ENCODE measurements at places on chromosomes 4 and X.

DNA sequence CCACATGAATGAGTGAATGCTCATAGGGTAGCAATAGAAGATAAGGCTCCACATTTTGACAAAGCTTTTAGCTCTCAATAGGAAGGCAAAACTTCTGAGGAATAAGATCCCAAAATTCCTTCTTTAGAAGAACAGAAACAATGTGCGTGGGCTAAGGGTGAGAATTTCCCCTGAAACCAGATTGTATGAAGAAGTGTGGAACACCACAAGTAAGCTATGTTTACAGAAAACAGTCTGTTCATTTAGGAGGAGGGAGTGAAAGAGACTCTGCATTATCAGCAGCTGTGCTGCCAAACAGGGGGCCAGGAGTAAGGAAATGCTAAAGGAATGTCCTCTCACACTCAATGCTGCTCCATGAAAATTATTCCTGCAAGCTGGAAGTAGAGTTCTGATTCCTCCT lies 851.6 kb downstream of the CENPC start:
- no peak for DNase-seq

GRCh38 chrX:131199091-131199490 lies 90.0 kb downstream of the IGSF1 start:
- no peak for DNase-seq

- no peak for DNase-seq
Measured at GRCh38 chr4:33493231-33493630, 2751.1 kb downstream of the ARAP2 start.

- no peak for DNase-seq
Measured at GRCh38 chr4:600850-601515, 24.4 kb upstream of the PDE6B start.

DNA sequence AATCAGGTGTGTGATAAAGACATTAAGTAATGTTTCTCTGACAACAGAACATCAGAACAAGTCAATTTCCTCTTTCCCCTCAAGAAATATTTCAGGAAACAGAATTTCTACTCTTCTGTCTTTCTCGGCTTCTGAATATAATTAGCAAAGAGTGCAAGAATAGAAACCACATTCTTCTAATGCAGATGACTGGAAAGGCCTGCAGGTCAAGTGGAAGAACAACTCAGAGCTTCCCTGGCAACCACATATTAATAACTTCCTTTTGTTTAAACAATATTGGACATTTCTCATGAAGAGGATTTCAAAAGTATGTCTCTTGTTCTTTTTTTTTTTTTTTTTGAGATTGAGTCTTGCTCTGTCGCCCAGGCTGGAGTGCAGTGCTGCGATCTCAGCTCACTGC lies 225.5 kb downstream of the PARM1 start:
- DNase-seq, result no peak

GRCh38 chrX:106397788-106398538 lies 213.8 kb upstream of the RADX start:
- no peak for DNase-seq

- no peak for DNase-seq
Measured at GRCh38 chr4:121370729-121371325, 10.0 kb downstream of the QRFPR start.

- no peak for DNase-seq
Measured at GRCh38 chr4:189443341-189443740, 497.3 kb upstream of the FRG1 start.

DNA sequence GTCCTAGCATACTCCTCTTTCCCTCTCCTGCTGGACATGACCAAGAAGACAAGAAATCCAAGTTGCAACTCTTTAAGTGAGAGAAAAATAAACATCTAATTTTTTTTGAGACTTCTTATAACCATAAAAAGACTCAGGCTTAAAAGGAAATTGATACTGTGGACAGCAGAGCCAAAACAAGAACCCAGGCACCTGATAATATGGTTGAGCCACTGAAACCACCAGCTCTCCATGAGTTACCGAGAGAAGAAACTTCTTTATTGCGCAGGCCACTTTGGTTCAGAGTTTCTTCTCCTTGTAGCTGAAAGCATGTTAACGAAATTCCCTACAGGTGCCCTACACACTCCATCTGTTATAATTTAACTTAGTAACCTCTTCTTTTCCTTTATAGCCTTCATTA lies 11.3 kb upstream of the SPCS3 start:
- DNase-seq, result no peak

DNA sequence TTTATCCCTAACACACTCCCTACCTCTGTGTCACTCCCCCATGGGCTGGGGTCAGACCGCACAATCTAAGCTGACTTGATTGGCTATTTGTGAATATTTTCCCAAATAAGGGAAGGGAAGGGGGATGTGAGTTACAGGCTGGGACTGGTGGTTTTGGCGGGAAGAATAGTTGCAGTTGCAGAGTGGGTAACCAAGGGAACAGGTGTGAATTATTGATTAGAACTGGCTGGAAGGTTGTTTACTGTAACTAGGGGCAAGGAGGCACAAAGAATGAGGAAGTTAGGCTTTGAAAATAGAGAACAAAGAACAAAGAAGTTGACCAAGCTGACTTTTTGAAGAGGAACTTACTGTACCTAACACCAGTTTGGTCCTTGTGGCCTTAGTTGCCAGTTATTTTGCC lies 88.0 kb upstream of the XAGE2 start:
- DNase-seq, result no peak

DNA sequence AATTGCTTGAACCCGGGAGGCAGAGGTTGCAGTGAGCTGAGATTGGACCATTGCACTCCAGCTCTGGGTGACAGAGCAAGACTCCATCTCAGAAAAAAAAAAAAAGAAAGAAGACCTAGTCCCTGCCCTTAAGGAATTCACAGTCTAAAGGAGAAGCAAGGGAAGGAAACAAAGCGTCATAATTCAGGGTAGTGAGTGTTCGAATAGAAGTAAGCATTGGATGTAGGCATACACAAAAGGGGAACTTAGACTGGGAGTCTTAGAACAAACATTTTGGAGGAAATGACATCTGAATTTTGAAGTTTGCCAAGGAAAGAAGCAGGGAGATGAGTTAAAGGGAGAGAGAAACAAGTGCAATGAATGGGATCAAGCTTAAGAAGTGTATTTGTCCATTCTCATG lies 32.4 kb downstream of the PPM1K start:
- DNase-seq, result no peak

DNA sequence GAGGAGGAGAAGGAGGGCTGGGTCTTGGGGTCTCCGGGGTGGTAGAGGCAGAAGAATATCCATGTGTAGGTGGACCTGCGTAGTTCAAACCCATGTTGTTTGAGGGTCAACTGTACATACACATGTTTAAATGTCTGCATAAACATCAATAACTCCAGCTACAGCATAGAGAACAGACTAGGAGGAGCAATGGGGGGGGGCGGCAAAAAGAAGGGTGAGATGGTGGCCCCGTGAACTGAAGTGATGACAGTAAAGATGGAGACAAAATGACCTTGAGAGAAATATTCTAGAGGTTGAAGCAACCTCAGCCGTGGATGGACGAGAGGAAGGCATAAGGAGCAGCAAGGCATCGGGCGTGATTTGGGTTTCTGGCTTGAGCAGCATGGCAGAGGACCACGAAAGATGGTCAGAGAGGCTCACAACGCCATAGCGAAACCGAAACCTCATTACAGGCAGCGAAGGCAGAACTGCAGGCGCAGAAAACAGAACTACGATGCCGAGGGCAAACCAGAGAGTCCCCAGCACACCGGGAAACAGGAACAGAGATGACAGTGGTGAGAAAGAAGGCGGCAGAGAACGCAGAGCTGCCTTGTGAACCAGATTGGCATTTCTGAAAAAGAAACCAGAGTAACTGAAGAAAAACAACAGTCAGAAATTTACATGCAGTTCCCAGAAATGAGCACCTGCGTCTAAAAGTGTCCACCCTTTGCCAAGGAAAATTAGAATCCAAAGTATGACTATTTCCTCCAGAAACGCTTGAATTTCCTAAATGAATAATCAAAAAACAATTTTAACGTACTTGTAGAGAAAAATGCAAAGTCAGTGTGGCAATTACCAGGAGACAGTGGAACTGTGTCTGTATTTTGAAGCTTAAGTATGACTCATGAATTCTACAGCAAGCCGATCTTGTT lies 50.3 kb upstream of the ENPP6 start:
- DNase-seq, result peak; percentile 45

- no peak for DNase-seq
Measured at GRCh38 chrX:96126182-96126581, 558.5 kb upstream of the DIAPH2 start.

DNA sequence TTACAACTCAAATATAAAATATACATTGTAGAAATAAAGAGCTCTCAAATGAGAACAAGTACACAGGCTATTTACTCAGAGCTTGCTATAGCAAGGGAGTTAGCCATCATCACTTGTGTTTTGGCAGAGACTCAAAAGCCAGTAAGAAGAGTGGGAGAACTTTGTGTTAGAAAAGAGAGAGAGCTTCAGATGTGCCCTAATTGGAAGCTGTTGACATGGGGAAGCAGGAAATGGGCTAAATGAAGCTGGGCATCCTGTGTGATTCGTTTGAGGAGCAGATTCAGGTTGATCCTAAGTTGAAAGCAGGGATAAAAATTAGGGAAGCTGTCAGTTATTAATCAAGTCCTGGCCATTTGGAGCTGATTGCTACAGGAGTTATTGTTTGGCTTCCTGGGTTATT lies 207.4 kb upstream of the MAOA start:
- DNase-seq, result no peak

DNA sequence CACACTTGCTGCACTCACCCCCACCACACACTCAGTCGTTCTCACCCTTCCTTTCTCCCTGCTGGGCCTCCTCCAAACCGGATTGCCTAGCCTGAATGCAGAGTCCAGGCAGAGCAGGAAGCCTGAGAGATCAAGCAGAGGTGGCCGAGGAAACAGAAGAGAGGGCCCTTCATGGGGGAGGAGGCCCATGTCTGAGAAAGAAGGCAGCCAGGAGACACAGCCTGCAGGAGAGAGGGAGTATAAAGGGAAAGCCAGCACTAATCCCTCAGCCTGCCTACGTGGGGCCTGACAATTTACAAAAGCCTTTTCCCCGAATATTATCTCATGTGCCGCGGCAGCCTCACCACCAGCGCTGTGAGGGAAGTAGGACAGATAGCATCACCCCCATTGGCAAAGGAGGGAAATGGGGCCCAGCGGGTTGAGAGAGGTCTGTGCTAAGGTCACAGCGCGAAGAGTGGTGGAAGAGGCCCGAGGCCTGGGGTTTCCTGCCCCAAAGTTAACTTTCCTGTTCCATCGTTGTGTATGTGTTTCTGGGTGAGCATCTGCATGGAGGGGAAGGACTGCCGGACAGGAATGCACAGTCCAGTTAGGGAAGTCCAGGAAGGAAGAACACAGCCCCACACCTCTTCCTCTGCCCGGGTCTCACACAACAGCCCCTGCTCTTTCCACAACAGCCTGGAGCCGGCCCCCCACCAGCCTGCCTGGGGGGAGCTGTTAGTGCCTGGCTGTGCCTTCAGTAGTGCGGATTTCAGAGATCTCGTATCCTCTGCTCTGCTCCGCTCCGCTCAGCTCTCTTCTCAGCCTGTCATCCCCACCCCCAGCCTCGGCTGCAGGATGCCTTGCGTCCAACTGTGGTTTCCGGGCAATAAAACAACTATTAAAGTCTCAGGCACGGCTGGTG lies 50.9 kb upstream of the BCOR start:
- DNase-seq, result no peak

GRCh38 chr4:8192748-8193738 lies 6.0 kb upstream of the SH3TC1 start:
- peak; percentile 9 for DNase-seq

DNA sequence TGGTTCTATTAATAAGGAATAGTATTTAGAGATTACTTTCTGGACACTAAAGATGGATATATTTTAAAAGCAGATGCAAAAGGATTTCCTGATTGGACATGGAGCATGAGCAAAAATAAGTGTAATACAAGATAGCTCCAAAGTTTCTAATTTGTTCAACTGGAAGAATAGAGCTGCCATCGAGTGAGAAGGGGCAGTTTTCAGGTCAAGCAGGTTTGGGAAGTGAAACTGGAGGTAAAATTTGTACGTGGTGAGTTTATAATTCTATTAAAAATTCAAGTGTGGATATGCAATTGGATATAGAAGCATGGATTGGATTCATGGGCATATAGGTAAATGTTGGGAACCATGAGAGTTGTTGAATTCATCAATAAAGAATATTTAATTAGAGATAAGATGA lies 31.8 kb downstream of the PRDM8 start:
- no peak for DNase-seq

- DNase-seq, result no peak
Measured at GRCh38 chr4:179361978-179362486, 1919.8 kb upstream of the AGA start.

GRCh38 chr4:4974727-4975126 lies 44.5 kb downstream of the CYTL1 start:
- DNase-seq, result no peak

- DNase-seq, result no peak
Measured at GRCh38 chrX:25925946-25926345, 212.2 kb upstream of the MAGEB18 start.

DNA sequence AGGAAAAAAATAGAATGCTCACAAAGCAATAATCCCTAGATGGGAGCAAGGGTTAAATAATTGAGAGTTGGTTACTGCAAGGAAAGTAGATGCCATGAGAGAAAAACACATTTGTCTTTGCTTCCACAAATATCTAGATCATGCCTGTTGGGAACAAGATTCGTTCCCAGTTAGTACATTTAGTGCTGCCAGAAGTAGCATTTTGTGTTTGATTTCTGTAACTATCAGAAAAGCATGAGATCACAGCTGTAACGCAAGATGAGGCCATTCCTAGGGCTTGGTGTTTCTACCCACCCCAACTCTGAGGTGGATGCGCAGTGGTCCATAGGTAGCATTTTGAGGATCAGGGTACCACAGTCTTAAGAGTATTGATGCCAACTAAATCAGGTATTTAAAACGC lies 20.4 kb upstream of the PDK3 start:
- DNase-seq, result no peak
